ENCODE measurements at places on chromosomes 2 and 18.

GRCh38 chr2:232018181-232018580, 56.7 kb downstream of the DIS3L2 start:
- DNase-seq, result no peak

GRCh38 chr18:43482600-43482999, 205.3 kb upstream of the SYT4 start:
- no peak for DNase-seq

GRCh38 chr18:60248336-60249330, 123.9 kb downstream of the MC4R start:
- no peak for DNase-seq

DNA sequence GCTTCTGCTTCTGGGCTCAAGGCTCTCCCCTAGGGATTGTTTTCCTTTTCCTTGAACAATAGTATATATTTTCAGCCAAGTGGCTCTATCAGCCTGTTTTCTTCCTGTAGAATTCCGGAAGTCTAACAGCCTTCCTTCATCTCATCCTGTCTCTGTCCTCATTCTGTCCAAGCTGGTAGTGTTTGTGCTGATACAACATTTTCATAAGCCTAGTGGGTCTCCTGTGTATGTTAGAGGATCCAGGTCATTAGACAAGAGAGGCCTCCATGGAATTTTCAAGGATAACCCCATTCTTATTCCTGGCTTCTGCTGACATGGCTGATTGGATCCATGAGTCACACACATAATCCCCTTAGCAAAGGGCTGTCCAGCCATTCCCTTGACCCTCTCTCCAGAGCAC, 467.6 kb downstream of the PTPRM start:
- DNase-seq, result no peak

- DNase-seq, result no peak
Measured at GRCh38 chr2:9110893-9111569, 95.6 kb upstream of the ASAP2 start.

DNA sequence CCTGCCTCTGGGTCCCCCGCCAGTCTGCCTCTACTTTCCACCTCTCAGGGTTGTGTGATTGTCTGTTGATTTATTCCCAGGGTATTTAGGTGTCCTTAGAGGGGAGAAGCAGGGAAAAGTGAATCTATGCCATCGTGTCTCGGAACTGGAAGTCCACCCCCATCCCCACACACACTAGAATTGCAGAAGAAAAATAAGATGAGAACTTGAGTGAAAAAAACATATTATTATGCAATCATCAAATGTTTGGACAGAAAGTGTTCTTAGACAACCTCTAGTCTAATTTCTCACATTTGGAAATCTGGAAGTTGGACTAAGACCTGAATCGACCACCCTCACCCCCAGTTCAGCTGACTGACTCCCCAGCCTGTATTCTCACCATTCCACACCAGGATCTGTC, 14.1 kb upstream of the CASP8 start:
- DNase-seq, result no peak

DNA sequence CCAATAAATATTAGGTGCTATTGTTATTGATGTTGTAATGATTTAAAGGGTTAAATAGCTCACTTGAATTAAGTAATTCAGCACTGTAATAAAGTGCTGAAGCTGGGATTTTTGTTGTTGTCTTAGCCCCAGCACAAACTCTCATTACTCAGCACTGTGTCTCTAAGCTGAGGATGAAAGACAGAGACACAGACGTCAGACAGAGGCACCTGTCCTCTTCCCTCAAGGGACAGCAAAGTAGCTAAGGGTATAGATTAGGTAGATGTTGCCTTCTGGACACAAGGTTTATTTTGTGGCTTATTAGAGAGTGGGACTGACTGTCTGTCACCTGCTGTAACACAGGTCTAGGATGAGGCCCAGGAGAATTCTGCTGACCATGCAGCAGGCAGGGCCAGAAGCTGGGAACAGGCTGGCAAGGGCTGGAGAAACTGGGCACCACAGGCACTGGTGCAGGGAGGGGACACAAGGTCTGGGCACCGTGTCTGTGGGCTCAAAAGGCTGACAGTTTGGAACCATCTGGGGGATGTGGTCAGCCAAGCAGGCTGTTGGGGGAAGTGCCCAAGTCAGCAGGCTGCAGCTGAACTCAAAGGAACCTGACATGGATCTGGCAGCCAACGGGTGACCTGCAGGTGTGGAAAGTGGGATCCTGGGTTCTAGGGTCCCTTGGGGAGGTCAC, 20.0 kb upstream of the PTPN4 start:
- DNase-seq, result no peak

DNA sequence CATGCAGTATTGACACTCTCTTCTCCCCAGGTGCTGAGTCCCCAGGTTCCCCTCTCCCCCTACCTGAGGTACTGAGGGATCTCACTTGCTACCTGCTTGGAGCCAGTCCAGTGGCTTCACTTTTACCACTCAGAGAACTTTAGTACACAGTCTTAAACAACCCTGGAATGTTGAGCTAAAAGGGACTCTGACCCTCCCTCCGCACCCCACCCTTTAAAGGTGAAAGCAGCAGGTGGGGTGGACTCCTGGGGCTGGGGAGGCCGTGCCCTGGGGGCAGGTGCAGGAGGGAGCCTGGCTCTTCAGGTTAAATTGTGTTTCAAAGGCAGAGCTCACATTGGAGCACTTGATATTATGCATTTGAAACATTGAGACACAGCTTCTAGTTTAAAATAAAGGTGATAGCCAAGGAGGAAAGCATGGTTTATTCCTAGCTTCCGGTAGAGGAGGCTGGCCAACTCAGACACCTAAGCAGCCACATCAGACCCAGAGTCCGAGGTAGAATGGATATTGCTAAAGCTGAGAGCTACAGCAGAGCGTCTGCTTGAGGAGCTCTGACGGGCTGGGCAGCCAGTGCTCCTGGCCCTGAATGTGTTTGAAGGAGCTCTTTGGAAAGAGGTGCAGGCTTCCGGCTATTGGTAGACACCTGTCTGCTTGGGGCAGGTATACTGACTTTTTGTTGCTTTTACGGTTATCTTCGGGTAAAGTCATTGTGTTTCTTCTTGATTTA, 196.4 kb downstream of the AGAP1 start:
- DNase-seq, result no peak

GRCh38 chr18:58848685-58849084, 16.0 kb upstream of the ZNF532 start:
- no peak for DNase-seq

DNA sequence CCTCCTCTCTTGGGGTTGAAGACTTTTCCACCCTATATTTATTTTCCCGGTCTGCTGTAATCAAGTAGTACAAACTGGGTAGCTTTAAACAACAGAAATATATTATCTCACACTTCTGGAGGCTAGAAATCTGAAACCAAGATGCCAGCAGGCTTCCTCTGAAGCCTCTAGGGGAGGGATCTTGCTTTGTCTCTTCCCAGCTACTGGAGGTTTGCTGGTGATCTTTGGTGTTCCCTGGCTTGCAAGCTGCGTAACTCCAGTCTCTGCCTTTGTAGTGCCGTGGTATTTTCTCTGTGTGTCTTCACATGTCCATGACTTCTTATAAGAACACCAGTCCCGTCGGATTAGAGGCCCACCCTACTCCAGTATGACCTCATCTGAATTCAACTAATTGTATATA, 44.4 kb downstream of the MYO3B start:
- no peak for DNase-seq

DNA sequence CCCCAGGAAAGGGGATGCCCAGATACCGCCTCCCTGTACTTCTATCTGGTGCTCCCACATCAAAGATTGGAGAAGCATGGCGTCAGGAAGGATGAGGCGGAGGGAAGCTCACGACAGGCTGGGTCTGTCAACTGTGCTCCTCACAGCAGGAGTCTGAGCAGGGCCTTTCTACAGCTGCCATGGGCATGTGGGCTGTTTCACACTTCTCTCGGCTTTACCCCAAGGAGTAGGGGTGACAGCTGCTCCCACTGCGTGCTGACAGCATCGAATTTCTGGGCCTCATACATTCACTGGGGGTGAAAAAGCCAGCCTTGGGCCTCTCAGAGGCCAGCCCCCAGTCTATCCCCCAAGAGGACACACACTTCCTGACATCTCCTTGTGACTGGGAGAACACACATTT, 21.1 kb downstream of the NEURL3 start:
- DNase-seq, result no peak

DNA sequence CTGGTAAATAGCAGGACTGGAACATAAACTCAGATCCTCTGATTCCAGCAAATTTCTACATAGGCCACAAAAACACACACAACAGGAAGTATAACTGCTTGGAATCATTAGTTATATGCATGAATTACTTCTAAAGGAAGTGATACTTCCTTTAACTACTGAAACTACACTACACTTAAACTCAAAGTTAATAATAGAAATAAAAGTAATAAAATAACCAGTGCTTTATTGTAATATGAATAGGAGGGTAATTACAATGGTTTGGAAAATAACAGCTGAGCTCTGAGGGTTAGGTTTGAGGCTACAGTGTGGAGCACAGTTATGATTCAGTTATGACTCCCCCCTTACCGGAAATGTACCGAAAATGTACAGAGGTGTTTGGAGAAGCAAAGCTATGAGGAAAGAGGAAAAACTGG, 18.5 kb upstream of the POLI start:
- no peak for DNase-seq

DNA sequence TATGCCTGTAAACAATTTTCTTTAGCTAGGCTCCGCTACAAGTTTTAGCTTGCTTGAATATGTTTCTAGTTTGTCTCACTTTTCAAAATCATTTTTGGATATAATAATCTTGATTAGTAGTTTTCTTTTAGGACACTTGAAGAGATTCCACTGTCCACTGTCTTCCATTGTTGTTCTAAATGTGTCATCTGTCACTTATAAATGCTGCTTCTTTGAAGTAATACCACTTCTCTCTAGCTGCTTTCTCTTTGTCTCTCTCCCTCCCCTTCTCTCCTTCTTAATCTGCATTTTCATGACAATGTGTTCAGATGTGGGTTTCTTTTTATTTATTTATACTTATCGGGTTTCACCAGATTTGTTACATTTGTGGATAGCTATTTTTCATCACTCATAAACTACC, 73.7 kb upstream of the DPP10 start:
- DNase-seq, result no peak
